ENCODE measurements at places on chromosomes 7 and 10.

GRCh38 chr10:93206652-93207051 lies 133.0 kb downstream of the CYP26A1 start:
- DNase-seq, result no peak

DNA sequence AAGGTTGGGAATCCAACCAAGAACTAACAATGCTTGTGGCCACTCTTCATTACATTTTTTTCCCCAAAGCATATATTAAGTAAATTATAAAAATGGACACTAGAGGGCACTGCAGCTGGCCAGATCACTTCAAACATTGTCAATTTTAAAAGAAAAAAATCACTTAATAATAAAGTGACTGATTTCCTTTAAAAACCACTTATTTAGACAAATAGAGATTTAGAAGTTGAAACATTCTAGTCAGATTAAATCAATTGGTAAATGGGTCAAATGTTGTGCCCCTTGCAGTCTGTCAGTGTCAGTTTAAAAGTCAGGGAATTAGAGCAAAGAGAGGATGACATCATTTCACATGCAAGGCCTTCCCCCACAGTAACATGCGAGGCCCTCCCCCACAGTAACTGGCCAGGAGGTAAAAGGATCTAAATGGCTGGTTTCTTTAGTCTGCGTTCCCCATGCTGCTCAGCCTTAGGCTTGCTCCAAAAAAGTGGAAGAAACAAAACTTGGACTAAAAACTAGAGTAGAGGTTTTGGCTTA lies 177.9 kb downstream of the SKAP2 start:
- no peak for DNase-seq

DNA sequence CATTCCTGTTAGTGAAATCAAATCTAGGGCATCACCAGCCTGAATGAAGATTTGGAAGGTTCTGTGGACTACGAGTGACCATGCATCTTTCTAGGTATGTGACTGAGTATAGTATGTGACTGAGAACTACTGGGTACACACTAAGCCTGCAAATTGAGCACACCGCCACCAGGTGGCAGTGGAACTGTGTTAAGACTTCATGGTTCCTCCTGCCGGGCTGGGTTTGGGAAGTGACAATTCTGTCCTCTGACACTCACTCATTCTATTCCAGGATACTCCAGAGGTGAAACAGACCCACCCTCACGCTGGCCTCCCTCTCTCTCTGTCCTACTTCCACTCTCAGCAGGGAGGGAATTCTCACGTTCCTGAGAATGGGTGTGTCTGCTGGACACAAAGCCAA lies 84.0 kb upstream of the TMEM248 start:
- DNase-seq, result no peak

- DNase-seq, result no peak
Observed at GRCh38 chr7:154919344-154920225, 83.3 kb downstream of the PAXIP1 start.

- no peak for DNase-seq
Observed at GRCh38 chr7:36127075-36127740, 25.8 kb upstream of the EEPD1 start.

DNA sequence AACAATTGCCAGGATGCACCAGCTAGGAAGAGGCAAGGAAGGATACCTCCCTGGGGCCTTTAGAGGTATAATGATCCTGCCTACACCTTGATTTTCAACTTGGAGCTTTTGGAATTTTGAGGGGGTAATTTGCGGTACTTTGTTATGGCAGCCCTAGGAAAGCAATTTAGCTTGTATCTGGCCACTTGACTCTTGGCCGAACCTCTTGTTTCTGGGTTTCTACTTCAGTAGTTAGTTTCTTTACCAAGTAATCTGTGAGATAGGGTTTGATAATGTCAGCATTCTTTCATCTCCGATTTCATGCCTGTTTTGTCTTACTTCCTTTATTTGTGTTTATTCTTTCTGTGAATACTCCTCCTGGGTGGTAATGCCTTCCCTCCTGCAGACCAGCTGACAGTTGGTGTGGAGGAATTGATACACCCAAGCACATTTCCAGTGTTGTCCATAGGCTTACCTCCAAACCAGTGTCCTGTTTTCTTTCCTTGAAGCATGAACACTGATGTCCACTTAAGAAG lies 163.7 kb downstream of the SND1 start:
- no peak for DNase-seq

DNA sequence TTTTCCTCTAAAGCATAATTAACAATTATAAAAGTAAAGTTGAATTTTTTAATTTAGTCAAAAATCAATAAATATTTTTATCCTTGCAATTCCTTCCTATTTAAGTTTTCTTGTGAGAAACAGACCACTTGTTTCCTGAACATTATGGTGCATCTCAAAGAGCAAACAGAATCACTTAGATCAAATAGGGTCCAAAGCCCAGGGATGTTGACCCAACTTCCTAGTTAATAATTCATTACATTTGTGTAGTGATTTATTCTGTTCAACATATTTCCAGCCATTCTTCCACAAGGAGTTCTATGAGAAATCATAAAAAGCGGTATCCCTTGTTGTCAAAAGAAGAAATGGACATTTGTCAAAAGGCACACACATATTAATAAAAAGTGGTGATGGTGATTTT lies 315.6 kb downstream of the LRRTM3 start:
- no peak for DNase-seq
